ENCODE measurements at places on chromosomes 3 and 15.

GRCh38 chr3:73349657-73350056 lies 275.1 kb downstream of the PDZRN3 start:
- DNase-seq = no peak

DNA sequence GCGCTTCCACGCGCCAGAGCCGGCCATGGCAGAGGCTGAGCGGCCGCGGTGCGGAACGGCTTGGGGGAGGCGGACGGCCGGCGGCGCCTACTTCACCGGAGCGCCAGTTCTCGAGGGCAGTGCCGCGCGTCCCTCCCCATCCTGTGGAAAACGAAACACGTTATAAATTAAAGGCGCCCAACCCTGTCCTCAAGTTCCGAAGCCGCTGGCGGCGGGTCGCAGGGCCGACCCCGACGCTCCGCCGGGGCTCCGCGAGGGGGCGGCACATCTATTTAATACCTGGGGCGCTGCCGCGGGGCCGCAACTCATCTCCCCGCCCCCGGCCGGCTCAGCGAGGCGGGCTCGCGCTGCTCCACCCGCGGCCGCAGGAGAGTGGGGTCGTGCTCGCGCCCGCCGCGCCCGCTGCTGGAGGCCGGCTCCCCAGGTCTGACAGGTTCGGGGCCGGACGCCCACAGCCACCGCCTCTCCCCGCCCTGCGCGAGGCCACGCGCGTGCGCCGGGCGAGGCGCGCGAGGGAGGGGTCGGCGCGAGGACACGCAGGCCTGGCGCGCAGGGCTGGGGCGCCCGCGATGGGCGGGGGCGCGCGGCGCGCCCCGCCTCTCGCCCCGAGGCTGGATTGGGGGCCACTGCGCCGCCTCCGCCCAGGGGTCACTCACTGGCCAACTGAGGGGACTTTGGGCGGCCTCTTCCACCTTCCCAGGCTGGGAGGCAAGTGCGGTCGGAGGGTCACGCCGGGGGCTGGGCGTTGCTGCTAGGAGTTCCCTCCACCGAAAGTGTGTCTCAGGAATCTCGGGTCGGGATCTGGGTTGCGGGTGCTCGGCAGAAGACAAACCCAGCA lies at the start of gene SLC30A4:
SLC30A4 (minus strand) TSS at position 428 of the 838 bp plus-strand sequence; CDS start at position 27, 401 bp downstream.
- peak; percentile 54 for DNase-seq

DNA sequence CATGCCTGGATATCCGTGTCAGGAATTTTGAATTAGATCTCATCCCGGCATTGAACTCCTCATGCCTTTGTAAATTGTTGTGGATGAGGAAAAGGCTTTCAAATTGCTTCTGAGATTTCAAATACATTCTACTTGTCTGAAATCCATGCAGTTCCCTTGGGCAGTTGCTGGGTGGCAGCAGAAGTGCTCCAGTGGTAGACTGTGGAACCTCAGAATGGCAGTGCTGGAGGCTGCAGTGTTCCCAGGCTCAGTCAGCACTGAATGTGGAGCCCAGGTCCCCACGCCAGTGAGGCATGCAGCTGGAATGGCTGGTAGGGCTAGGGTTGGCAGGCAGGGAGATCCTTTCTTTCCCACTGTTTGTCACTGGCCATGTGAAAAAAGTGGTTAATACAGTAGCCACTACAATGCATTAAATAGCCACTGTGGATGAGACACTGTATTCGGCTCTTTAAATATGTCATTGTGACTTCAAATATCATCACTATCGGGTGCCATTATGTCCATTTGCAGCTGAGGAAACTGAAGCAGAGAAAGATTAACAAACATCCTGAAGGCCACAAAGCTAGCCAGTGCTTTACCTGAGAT lies 98.6 kb downstream of the TPRG1 start:
- peak; percentile 2 for DNase-seq

GRCh38 chr3:27903446-27903845 lies 181.3 kb upstream of the EOMES start:
- no peak for DNase-seq

DNA sequence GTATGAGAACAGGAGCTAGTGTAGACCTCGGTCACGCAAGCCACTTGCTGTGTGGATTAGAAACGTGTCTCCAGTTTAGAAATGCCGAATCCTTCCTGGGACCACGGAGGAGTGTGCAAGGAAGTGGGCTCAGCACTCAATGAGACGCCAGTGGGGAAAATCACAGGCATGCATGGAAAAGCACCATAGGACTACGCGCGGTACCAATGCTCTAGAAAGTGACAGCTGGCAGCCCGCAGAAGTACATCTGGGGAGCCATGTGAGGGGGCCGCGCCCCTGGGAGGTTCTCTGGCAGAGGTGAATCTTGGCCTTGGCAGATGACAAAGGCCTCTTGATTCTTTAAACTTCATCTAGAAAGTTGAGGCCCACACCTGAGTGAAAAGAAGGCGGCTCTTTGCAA lies 99.3 kb downstream of the LRRK1 start:
- no peak for DNase-seq

DNA sequence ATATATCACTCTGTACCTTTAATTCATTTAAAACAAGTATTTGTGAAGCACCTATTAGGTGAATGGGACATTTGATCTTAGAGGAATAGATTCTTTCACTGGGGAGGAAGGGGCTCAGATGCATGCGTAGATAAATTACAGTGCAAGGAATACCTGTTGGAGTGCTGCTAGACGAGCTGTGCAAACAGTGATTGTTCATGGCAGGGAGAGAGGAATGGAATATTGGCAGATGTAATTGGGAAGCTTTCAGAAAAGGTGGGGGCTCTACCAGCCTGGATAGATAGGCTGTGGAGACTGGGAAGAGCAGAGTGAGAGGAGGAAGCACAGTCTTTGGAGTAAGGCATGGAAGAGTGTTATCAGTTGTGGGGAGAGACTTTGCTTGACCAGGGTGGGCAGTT lies 116.8 kb downstream of the AKAP13 start:
- no peak for DNase-seq

DNA sequence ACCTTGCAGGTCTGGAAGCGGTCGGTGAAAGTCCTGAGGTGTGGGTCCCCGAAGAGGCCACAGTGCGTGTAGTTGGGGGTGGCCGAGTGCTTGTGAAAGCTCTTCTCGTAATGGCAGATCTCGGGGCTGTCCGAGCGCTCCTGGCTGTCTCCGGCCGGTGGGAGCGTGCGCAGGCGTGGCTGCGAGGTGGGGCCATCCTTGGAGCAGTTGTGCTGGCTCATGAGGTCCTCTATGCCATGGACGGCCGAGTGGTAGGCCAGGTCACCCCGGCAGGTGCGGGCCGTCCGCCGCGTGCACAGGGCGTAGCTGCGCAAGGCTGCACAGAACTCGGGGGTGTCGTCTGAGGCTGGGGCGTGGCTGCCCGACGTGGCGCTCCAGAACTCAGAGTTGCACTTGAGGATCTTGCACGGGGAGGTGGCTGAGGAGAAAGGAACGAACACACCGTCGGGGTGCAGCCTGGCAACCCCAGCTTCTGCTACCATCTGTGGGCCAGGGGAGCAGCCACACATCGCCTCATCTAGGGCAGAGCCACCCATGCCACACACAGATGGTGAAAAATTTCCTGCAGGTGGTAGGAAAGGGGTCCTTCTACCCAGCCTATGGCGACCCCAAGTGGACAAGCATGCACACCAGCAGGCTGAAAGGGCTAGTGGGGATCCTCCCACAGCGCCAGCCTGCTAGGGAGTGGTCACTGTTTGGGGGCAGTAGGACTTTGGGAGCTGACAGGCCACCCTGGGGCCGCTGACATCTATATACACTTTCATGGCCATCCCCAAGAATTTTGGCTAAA lies 36.7 kb downstream of the RGMA start:
- DNase-seq = no peak

DNA sequence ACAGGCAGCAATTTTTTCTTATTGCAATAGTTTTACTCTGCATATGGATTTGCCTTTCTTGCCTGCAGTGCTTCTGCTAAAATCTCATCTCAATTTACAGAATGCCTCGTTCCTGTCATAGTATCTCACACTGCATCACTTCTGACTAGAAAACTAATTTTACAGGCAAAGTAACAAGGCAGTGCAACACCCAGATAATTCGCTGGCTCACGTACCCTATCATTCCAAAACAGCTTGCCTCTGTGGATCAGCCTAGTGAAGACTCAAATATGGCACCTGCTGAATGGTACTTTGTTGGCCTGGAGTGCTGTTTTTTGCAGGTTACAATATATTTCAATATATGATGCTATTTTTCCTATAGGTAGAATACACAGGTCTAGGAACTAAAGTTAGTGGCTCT lies 5.3 kb downstream of the EIF5A2 start:
- no peak for DNase-seq

- no peak for DNase-seq
These were observed 40.3 kb downstream of the CHST14 start for GRCh38 chr15:40511093-40511471.

DNA sequence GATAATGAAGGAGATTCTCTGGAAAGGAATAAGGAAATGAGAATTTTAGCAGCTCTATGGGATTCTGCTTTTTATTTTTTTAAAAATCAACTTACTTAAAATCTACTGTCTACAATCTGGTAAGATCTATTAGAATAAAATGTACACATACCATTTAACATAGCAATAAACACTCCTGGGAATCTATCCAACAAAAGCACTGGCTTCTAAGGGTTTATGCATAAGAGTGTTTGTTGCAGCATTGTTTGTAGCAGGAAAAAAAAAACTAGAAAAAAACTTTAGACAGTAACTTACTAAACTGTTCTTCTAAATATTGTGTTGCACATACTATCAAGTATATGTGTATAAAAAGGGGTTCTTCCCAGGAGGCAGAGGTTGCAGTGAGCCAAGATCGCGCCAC lies 15.7 kb upstream of the RBP1 start:
- DNase-seq = no peak

DNA sequence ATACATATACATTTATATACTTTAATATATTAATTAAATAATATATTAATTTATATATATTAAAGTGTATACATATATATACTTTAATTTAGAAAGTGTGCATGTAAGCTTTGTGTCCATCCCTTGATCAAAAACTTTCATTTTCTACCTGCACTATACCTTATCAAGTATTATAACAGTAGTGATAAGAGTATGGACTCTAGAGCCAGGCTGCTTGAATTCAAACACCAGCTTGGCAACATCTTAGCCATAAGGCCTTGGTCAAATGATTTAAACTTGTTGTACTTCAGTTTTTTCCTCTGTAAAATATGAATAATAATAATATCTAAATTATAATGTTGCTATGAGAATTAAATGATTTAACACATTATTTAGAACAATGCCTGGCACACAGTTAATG lies 327.6 kb upstream of the NECTIN3 start:
- no peak for DNase-seq

DNA sequence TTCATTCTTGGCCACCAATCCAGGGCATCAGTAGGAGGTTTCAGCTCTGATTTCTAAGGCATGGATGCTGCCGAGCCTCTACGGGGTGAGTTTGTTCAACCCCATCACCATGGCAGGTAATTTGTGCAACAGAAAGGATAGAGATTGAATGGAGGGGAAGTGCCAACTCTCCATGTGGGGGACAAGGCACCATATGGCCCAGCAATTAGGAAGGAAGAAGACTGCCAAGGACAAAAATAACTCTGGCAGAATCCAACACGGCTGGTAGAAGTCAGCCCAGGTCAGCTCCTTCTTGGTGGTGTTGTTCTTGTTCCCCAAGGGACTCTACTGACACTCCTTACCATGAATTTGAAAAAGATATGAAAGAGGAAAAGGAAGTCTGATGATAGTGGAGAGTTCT lies 503.9 kb downstream of the MAGI1 start:
- DNase-seq = no peak

GRCh38 chr3:56469141-56469540 lies 874 bp upstream of the ERC2 start:
- DNase-seq = no peak

DNA sequence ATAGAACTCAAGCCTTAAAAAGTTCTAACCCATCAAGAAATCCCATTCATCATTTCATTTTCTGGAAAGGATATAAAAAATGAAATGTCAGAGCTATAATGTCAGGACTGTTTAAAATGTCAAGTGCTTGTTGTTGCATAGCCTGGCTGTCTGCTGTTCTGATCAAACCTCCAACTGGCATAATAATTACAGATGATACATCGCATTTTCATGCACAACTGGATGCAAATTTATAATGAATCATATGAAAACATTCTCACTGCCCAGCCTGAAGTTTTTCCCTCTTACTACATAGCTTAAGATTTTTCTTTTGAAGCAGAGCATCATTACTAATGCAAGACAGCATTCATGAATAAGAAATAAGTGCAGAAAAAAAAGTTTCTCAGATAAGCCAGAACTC lies 46.5 kb downstream of the GUCA1C start:
- no peak for DNase-seq

GRCh38 chr3:66483006-66483405 lies 17.8 kb downstream of the LRIG1 start:
- DNase-seq = no peak

- no peak for DNase-seq
These were observed 734.0 kb upstream of the NR2F2 start for GRCh38 chr15:95596496-95596895.

DNA sequence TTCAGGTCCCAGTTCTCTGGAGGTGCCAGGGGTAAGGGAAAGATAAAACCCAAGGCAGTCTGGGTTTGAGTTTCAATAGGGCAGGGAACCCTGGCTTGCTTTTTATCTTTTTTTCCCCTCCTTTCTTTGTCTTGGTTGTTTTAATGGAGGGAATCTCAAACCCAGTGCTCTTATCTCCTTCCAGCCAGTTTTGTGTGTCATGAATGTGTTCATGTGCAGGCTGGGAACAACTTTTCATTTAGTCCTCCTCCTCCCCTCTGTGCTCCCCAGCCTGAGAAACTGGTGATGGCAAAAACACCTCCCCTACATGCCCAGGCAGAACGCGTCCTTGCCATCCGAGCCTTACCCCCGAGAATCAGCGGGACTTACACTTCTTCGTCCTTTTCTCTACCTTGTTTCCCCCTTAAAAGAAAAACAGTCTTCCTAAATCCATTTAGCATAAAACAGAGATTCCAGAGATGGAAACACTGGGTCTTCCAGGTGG lies 10.9 kb downstream of the SEMA3G start:
- no peak for DNase-seq

GRCh38 chr3:165526367-165526766 lies 310.9 kb downstream of the BCHE start:
- no peak for DNase-seq

DNA sequence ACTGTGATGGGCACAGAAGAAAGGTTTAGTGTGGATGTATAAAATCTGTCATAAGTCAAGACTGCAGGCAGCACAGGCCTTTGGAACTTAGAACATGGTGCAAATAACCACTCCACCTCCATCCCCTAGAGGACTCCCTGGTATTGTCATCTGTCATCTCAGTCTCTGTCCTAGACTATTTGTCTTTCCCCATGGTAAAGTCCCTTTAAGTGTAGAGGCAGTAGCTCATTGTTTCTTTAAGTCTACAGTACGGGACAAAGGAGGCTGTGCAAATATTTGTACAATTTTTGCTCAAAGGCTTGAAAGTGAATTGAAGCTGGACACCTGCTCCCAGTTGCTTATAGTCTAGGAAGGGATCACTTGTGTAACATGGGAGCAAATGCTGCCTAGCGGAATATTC lies 3.2 kb upstream of the PXYLP1 start:
- no peak for DNase-seq

DNA sequence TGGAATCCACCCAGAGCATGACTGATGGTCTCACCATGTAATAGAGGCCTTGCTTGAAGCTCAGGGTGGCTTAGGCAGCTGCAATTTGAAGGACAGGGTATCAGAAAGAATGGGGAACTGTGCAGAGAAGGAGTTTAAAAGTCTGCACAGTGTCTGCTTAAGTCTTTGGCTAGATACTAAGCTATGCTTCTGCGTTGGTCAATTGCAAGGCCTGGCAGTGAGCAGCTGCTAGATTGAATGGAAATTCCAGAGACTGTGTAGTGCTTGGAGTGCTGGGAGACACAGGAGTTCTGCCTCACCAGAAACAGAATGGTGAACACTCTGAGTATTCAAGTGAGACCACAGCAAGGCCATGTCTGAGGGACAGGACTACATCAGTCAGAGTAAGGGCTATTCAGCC lies 17.3 kb upstream of the ATP10A start:
- no peak for DNase-seq

GRCh38 chr3:88180398-88180999 lies 30.7 kb downstream of the C3orf38 start:
- peak; percentile 14 for DNase-seq

All from stimulated activated CD4-positive, alpha-beta T cell treated with anti-CD3 and anti-CD28 coated beads, Interleukin-2, amount 100 ng/mL, for 4 hours (primary cell).